Ovary (tissue), 10 donors: ENCODE measurements at places on chromosomes 2 and 18.
A peak's percentile ranks its signal among the peaks of the same experiment; 100 is the strongest.

DNA sequence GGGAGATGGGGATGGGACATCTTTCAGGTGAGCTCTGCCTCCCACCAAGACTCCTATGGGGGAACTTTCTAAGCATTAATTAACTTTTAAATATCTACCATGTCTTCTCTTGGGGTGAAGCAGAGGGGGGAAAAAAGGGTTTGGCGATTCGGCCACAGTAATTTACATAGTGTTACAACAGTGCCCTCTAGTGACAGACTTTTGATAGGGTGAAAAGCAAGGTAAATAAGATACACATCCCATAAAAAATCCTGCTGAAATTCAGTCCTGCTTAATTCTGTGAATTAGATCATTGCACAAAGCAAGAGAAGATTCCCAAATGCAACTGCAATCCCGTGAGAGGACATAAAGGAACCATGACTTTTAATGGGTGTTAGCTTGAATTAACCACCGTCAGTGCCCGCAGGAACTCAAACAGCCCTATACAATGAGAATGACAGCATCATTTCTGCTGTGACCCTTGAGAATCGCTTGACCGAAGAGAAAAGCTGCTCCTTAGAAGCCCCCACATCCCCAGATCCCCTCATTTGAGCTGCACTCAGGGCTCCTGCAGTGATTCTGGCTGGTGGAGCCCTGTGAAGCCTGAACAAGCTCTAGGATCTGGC, 32.8 kb downstream of the FAM124B start:
- no peak for DNase-seq

GRCh38 chr18:46622999-46623398, 34.0 kb downstream of the LOXHD1 start:
- DNase-seq, result no peak

- no peak for DNase-seq
Observed at GRCh38 chr18:51074605-51075004, 44.6 kb downstream of the SMAD4 start.

GRCh38 chr2:109398366-109399015, 215.3 kb downstream of the SEPTIN10 start:
- DNase-seq, result no peak

DNA sequence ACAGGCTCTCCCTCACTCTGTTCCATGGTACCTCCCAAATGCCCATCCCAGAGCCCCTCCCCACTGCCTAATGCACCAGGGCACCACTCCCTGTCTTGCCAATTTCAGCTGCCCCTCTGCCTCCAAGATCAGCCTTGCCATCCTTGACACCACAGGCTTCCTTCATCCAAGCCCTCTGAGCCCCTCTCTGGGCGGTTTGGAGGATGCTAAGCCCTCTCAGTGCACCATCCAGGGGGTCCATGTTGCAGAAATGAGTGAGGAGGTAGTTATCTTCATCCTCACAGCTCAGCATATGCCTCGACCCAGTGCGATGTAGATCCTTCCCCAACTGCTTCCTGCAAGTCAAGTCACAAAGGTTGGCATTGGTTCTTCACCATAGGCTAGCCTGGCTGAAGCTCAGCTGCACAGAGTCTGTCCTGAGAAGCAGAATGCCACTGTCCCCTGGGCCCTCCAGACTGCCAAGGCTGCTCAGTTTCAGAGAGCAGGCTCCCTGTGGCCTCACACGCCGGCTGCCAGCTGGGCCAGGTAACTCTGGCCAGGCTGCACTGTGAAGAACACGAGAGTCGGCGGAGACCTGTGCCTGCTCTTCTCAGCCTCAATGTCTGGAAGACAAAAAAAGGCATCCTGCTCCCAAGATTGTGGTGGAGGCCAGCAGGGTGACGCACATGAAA, 9.9 kb upstream of the MAP3K2 start:
- no peak for DNase-seq

- DNase-seq, result no peak
Observed at GRCh38 chr2:120430501-120430830, 84.5 kb downstream of the INHBB start.

- no peak for DNase-seq
Observed at GRCh38 chr18:39647627-39648534, 2082.3 kb upstream of the CELF4 start.

DNA sequence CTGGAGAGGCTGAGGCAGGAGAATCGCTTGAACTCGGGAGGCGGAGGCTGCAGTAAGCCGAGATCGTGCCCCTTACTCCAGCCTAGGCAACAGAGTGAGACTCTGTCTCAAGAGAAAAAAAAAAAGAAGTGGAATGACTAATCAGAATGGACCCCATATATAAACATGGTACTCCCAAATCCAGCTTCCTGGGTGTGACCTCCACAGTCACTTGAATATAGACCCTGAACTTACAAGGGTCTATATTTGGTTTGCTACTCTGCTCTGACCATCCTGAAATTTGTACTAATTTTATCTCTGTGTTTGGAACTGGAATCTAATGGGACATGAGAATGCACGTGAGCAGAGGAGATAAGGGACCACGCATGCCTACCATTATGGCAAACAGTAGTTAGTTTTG, 275.0 kb downstream of the TNS1 start:
- no peak for DNase-seq

GRCh38 chr18:76621782-76622495, 126.9 kb upstream of the ZNF516 start:
- DNase-seq, result no peak

DNA sequence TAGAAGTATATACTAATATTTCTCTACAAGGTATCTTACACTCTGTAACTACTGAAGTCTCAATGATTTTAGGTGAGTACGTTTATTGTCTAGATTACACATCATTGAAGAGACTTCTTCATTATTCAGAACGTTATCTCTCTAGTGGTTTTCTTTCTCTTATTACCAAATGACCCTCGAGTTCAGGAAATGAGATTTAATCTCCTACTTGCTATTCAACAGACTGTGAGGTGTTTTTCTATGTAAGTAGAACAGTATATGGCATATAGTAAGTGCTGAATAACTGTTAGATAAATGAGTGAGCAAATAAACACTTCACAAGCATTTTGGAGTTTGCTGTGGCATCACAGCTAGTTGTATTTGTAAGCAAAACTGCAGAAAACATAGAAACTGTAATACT, 947.2 kb upstream of the SLC39A10 start:
- no peak for DNase-seq

DNA sequence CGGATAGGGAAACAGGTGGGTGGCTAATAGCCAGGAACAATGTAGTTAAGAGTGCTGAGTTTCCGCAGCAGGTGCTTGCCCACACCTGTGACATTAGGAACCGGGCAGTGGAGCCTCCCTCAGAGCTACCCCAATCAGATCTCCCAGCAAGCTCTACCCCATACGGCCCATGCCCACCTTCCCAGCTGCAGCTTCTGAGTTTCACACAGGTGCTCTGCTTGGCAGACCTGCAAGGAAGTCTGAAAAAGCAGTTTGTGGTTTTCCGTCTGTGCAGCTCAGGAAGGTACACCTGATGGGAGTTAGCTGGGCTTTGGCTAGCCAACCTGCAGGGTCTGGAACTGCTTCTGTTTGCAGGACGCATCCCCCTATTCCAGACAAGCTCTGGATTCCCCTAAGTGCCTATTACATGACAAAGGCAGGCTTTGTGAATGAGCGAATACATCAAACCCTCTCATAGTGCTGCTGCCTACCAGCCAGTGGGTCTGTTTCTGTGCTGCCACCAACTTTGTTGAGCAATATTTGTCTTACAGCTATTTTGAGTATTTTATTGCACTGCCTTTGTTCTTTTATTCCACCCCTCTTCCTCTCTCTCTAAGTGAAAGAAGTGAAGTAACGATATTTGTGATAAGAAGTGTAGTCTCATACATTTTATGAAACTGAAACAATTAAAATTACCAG, 24.7 kb upstream of the CEP68 start:
- DNase-seq, result no peak

- no peak for DNase-seq
Observed at GRCh38 chr2:212777020-212777491, 238.5 kb upstream of the ERBB4 start.

DNA sequence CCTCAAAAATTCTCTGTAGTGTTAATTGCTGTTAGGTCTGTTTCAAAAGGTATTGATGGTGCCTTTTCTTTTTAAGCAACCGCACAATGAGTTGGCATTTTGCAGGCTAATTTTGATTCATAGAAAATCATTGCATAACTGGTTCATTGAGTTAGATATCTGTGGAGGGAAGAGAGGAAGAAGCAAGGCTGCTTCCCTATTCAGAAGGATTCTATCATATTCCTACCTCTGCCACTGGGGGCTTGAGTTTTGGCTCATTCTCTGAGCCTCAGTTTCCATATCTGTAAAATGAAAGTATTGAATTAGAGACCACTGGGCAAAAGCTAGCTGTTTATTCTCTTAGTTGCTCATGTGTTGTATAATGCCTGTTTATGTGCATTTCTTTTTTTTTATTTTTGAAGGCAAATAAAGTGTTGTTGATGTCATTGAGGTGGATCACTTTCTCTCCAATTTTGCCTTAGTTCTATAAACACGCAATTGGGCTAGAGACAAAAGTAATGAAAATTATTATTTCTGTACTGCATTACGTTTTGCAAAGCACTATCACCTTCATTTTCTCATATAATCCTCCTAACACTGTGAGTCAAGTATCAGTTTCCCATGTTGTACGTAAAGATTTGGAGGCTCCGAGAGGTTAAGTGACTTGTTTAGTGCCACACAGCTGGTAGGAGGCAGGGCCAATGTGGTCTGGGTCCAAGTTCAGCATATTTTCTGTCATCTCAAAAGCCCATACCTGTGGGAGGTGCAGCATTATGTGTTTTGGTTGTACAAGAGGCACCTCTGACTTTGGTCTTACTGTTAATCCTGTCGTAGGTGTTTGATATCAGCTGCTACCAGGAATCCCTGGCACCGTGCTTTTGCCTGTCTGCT, 5.9 kb downstream of the TRIB2 start:
- DNase-seq, result no peak

DNA sequence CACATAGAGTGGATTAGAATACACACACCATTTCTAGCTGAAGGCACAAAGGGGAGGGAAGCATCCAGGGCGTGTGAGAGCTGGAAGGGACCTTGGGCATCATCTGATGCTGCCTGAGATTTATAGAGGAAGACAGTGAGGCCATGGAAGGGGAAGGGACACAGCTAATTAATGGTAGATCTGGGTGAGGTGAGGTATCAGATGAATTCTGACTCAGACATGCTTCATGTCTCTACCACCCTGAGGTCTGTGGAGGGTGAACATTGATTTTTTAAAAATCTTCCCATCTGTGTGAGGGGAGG, 42.2 kb upstream of the OTOF start:
- DNase-seq, result no peak

DNA sequence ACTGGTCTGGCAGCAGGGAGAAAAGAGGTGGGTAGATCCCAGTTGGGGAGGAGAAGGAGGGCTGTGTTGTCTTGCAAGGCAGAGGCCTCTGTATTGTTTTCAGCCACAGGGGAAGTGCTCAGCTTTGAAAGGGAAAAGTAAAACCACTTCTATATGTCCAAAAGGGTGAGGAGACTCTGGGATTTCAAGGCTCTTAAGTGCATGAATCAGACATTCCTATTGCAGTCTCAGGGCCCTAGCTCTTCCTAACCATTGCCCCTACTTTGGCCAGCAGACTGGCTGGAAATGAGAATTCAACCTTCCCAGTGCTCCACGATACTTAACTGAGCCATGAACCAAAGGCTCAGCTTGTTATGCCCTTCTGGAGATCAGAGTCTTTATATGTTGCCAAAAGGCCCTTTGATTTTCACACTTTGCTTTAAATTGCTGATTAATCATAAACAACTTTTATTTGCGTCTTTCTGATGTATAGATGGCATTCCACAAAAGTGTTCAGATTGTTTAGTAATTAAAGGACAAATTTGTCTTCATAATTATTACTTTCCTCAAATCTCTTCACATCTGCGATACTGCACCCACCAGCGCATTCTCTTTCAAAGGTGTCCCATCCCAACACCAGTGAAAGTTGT, 313.8 kb upstream of the MMADHC start:
- DNase-seq, result no peak

- no peak for DNase-seq
Observed at GRCh38 chr2:204539019-204539385, 6.3 kb upstream of the PARD3B start.

DNA sequence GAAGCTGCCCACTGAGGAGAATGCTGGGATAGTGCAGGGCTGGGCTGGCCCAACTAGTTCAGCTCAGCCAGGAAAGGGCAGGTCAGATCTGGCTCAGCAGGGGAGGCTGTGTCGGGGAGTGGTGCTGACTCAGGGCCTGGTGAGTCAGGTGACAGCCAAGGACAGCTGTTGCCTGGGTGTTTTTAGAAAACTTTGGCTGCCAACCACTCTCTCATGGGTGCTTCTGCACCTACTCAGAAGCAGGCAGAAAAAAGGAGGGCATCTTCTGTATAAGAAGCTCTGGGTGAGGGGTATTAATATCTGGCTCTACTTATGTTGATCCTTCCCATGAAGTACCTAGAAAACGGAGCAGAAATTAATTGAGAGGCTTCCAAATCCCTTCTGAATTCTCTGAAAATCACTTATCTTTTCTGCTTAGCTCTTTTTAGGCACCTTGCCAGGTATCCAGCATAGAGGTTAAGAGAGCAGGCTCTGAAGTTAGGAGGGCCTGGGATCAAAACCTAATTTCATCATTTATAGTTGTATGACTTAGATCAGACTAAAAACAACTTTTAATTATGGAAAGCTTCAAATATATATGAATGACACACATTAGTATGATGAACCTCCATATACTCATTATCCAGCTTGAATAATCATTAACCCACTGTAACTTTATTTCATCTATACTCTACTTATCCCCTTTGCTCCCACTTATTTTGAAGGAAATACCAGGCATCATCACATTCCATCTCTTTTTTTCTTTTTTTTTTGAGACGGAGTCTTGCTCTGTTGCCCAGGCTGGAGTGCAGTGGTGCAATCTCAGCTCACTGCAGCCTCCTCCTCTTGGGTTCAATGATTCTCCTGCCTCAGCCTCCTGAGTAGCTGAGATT, 15.5 kb upstream of the RAB10 start:
- DNase-seq, result peak; percentile 79

DNA sequence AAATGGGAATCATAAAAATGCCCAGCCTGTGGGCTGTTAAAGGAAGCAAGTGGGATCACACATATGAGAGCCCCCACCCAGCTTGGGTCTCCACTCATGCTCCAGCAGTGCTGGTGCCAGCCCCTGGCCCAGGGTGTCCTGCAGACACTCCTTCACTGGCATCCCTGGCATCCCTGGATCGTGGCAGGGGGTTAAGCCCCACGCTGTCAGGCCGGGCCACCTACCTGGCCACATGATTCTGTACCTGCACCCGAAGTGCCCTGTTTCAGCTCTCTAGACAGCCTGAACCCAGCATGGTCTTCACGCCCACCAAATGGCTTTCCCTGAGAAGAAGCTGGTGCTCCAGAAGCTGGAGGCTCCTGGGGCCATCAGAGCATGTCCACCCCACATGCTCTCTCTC, 137.4 kb downstream of the INHBB start:
- DNase-seq, result no peak

- DNase-seq, result no peak
Observed at GRCh38 chr2:44086629-44087028, 82.0 kb upstream of the PPM1B start.

DNA sequence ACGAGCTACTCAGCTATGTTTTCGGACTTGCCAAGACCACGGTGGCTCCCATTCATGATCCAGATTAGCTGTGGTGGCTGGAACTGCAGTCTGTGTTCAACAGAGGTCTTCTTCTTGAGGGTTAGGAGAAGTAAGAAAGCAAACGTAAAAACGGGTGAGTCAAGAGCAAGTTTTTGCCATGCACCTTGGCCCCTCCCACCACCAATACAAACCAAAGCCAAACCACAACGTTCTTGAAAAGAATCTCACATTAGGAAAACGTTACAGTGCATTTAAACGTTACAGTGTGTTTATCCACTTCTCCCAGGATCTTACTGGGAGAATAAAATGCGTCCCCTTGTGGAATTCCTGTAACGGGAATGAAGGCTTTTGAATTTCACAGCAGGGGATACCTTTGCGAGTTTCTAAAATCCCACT, 725 bp downstream of the FBXO48 start:
- DNase-seq, result no peak

GRCh38 chr2:218394298-218395089, 5.2 kb upstream of the CTDSP1 start:
- DNase-seq, result peak; percentile 43
